ENCODE measurements at places on chromosomes 7 and 10.

DNA sequence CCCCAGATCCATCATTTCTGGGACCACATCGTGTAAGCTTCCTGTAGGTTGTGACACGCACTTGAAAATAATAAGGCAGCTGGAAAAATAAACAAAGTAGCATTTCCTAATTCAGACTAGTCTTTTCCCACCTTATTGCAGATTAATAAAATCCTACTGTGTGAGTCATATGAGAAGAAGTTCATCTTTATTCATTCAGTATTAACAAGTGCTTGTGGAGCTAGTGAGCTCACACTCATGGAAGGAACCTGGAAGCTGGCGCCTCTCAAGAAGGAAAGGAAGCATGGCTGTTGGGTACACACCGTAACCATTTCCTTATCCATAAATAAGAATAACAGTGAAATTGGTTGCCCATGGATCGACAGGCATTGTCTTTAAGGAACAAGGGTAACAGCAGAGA is 152.6 kb upstream of the PFKP start:
- DNase-seq, result no peak

- no peak for DNase-seq
These were observed 163.7 kb downstream of the ARL4A start for GRCh38 chr7:12851142-12851541.

DNA sequence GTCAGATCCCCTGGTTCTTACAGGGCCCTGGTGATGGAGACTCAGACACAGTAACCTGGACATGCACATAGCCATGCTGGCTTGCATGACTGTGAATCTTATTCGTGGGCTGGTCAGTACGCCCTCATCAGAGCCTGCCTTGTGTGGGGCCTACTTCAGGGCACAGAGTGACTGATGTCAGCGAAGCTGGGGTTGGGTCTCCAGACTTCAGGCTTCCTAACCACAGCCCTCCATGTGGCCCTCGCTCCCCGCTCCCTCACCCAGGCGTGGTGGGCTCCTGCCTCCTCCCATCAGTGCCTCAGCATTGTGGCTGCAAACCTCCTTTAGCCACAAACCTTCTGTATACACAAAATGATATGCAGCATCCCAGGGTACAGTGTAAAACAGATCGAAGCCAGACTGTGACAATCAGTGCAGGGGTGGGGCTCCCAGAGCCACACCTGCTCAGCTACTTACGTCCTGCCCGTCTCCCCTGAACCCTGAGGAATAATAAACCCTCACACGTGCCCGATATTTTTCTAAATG is 7.1 kb upstream of the C10orf105 start:
- no peak for DNase-seq

DNA sequence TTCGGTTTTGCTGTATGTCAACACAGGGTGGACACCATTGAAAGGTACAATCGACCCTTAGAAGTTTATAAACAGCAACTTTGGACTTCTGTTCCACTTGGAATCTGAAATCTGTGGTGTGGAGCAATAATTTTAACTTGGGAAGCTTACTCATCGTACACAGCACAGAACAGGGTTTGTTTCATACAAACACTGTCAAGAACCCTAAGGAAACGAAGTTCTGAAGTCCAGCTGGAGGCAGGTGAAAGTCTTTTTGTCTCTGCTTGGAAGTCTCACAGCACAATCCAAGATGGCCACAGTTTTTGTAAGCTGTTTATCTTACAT is 31.5 kb downstream of the NMT2 start:
- no peak for DNase-seq

DNA sequence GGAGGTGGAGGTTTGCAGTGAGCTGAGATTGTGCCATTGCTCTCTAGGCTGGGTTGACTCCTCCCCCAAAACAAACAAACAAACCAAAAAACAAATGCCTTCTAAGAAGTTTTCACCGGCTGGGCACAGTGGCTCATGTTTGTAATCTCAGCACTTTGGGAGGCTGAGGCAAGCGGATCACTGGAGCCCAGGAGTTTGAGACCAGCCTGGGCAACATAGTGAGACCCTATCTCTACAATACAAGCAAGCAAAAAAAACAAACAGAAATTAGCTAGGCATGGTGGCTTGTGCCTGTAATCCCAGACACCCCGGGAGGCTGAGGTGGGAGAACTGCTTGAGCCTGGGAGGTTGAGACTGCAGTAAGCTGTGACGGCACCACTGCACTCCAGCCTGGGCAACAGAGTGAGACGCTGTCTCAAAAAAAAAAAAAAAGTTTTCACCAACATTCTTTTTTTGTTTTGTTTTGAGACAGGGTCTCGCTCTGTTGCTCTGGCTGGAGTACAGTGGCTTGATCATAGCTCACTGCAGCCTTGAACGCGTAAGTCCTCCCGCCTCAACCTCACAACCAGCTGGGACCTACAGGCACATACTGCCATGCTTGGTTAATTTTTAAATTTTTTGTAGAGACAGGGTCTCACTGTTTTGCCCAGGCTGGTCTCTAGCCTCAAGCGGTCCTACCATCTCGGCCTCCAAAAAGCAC is 1.3 kb upstream of the ZAN start:
- no peak for DNase-seq

GRCh38 chr10:50536617-50537240 is 87.0 kb downstream of the SGMS1 start:
- no peak for DNase-seq

GRCh38 chr10:62163024-62163423 is 105.6 kb downstream of the RTKN2 start:
- no peak for DNase-seq

GRCh38 chr10:73416571-73416970 is 2.7 kb upstream of the ANXA7 start:
- DNase-seq, result no peak

GRCh38 chr10:66964946-66965345 is 39.1 kb downstream of the LRRTM3 start:
- DNase-seq, result no peak

- DNase-seq, result no peak
These were observed 14.7 kb downstream of the CFAP58 start for GRCh38 chr10:104368381-104368780.

GRCh38 chr7:44323381-44324203 is 1.8 kb downstream of the CAMK2B start:
- DNase-seq, result no peak

DNA sequence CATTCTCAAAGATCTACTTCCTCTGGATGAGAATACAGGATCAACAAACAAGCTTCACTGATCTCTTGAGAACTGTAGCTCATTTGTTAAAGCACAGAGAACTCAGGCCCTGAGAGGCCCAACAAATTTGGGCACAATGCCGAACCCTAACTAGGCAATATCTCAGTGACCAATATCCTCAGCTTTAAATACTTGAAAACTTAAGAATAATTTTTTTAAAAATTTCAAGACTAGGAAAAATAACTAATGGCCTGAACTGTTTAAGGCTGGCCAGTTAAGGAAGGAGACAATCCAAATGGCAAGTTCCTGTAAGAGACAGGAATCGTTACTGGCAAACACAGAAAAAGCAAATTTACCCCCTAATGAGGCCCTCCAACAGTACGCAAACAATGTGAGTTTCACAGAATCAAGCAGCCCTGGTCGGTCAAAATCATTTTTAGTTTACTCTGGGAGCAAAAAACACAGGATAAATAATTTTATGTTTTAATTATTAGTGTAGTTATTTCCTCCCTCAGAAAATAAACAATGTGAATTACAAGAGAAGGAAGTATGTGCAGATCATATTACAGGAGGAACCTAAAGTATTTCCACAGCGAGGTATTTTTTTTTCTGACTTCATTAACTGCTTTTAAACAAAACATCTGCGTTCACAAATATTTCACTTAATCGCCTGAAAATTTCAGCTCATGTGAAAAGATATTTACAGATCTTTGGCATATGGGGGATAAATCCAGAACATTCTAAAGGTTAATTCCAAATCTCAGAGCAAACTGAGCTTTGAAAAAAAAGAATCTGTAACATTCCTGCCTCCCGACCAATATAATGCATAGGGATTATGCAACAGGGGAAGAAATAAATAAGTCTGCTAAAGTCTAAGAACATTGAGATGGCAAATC is 39.5 kb downstream of the NT5C2 start:
- peak; percentile 21 for DNase-seq

DNA sequence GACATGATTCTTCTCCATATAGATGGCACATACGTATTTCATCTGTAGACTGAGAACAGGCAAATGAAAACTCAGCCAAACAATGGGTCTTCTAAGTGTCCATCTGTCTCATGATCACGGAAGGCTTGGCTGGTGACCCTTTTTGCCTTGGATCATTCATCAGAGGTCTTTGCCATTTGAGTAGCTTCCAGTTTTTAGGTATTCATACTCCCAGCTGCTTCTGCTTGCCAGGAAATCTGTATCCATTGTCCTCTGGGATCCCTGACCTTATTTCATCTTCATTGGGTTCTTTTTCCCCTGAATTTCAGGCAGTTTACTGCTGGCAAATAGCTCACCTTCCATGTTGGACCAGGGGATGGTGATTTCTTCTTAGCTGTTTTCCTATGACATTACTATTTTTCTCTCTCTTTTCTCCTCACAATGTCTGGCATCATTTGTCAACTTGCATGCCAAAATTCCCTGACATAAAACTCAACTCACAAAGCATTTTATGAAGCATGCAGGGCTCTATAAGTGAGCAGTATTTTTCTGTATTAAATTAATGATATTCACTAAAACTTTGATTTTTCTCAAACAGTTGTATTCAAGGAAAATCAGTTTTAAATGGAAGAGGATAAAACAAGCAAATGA is 241.2 kb downstream of the DNAJB9 start:
- DNase-seq, result no peak

DNA sequence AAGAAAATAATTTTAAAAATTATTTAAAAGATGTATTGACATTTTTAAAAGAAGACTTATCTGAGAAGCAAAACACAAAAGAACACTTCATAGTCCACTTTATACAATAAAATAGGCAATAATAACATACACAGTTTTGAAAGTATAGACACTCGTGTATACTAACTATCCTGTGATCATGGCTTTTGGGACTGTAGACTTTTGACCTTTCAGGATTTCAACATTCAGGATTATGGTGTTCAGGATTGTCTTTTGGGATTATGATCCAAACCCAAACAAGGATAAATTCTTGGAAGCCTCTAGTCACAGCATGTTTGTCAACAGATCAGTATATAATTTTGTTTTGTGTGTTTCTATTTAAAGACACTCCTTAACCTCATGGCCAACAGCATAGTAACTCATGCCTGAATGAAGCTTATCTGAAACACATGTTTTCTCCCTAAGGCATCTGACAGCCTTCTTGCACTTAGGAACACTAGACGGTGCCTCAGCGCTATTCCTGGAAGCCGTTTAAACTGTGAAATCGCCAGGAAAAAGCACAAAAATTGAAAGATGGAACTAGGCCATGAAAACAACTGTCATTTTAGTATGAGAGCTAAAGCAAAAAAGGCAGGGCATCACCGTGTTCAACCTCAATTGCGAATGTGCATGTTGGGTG is 29.9 kb downstream of the GSAP start:
- no peak for DNase-seq

DNA sequence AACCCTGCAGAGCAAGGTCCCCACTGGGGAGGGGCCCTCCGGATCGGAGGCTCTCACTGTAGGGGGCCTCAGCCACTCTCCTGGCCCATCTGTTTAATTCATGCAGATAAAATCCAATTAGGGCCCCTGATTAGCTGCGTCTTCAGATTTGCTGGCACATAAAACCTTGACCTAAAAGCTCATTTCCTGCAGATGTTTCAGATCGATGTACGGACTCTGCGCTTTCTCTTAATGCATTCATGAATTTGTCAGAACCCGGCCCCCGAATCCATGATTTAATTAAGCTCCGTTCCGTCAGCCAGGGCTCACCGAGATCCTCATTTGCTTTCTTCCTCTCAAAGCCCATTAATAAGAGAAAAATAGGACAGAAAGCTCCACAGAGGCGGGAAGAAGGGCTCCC is 40.0 kb upstream of the FOXL3 start:
- no peak for DNase-seq

GRCh38 chr10:22761569-22762220 is 47.3 kb upstream of the PIP4K2A start:
- peak; percentile 54 for DNase-seq

GRCh38 chr7:32319012-32319382 is 171.2 kb downstream of the LSM5 start:
- DNase-seq, result no peak

- no peak for DNase-seq
These were observed 38.6 kb upstream of the CNPY1 start for GRCh38 chr7:155584763-155585531.

- DNase-seq, result no peak
These were observed 602.7 kb upstream of the SORCS1 start for GRCh38 chr10:107767185-107767584.

DNA sequence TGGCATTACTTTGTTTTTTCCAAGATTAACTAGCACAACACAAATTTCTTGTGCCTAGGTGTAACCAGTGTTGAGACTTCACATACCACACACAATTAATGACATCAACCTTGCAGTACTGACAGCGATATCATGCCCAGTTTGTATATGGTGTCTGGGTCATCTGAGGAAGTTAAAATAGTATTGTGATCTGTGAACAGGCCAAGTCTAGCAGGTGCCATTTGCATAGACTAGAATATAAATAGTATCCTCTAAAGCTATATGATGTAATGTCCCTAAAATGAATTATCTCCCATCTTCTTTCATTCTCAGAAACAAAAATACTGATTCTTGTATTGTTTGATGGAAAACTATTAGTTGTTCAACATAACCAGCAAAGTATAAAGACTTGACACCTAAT is 175.8 kb upstream of the KAT6B start:
- DNase-seq, result no peak

- DNase-seq, result no peak
These were observed 158.9 kb downstream of the EGFR start for GRCh38 chr7:55177589-55178261.

DNA sequence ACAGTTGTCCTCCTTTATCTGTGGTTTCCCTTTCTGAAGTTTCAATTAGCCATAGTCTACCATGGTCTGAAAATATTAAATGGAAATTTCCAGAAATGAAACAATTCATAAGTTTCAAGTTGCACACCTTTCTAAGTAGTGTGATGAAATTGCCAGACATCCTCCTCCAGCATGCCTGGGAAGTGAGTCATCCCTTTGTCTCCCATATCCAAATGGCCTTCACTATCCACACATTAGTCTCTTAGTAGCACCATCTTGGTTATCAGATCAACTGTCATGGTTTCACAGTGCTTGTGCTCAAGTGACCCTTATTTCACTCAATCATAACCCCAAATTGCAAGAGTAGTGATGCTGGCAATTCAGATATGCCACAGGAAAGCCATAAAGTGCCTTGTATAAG is 83.4 kb upstream of the PPP1R9A start:
- no peak for DNase-seq

DNA sequence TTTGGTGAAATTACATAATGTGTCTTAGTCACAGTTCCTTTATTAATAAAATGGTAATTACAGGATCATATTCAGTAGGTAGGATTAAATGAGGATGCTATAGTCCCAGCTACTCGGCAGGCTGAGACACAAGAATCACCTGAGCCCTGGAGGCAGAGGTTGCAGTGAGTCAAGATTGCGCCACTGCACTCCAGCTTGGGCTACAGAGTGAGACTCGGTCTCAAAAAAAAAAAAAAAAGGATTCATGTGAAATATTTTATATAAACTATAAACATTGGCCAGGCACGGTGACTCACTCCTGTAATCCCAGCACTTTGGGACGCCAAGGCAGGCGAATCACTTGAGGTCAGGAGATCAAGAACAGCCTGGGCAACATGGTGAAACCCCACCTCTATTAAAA is 197.9 kb downstream of the IMMP2L start:
- no peak for DNase-seq

All from posterior cingulate gyrus (tissue), 11 donors.